ENCODE measurements at places on chromosomes 1 and 21.

- no peak for DNase-seq
These were observed 2.7 kb upstream of the OR10J4 start for GRCh38 chr1:159429074-159429861.

DNA sequence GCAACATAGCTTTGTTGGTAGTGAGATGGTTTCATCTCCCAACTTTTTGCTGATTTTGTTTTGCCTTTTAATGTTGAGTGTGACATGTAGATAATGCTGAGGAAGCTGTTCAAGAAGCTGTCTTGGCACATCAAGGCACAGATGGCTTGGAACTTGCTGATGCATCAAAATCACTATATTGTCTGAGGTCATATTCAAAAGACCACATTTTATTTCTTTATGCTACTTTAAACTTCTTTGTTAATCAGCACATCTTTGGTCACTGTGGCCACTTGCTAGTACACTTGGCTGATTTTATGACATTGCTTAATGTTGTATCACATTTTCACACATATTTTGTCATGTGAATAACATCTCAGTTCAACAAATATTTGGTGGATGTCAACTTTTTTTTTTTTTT, 87.1 kb upstream of the BCL10 start:
- no peak for DNase-seq

GRCh38 chr1:222880587-222880986, 65.7 kb downstream of the DISP1 start:
- no peak for DNase-seq

GRCh38 chr1:111725192-111725591, 14.0 kb downstream of the INKA2 start:
- DNase-seq: no peak

GRCh38 chr21:41564871-41565274, 56.9 kb upstream of the TMPRSS2 start:
- DNase-seq: no peak

- no peak for DNase-seq
These were observed 20.9 kb downstream of the S1PR1 start for GRCh38 chr1:101257500-101258325.

Measured in germinal center (tissue), 1 donor.